Activated B cell treated with CpG ODN at 0.5 μM for 24 hours (primary cell): ENCODE measurements at places on chromosomes 5 and 9.

- H3K4me1 ChIP-seq = no peaks in the 10 kb centered on the region
- H3K36me3 ChIP-seq = no peaks in the 10 kb centered on the region
- H3K27me3 ChIP-seq = peaks cover 5% of the 10 kb centered on the region
- H3K27ac ChIP-seq = no peak overlapping the region
- no peak for DNase-seq
- H3K4me3 ChIP-seq = no peak overlapping the region
Observed at GRCh38 chr9:8172000-8172399, 372.4 kb upstream of the DMAC1 start.

- DNase-seq = no peak
- H3K4me3 ChIP-seq = no peak overlapping the region
Observed at GRCh38 chr5:34550247-34550646, 105.9 kb upstream of the RAI14 start.

GRCh38 chr5:6360323-6361072 is 17.8 kb downstream of the MED10 start:
- H3K36me3 ChIP-seq = peaks cover 21% of the 10 kb centered on the region
- peaks cover 15% of the 10 kb centered on the region for H3K4me1 ChIP-seq
- H3K27ac ChIP-seq = no peak overlapping the region
- H3K27me3 ChIP-seq = no peaks in the 10 kb centered on the region
- no peak overlapping the region for H3K4me3 ChIP-seq

- no peaks in the 10 kb centered on the region for H3K4me1 ChIP-seq
- H3K36me3 ChIP-seq = peaks cover 64% of the 10 kb centered on the region
- H3K27me3 ChIP-seq = no peaks in the 10 kb centered on the region
- no peak overlapping the region for H3K4me3 ChIP-seq
Observed at GRCh38 chr9:95954940-95955339, 79.4 kb downstream of the ERCC6L2 start.

GRCh38 chr5:163712011-163712410 is 206.6 kb downstream of the MAT2B start:
- no peaks in the 10 kb centered on the region for H3K4me1 ChIP-seq
- H3K27me3 ChIP-seq = peaks cover 3% of the 10 kb centered on the region
- no peak overlapping the region for H3K27ac ChIP-seq
- H3K4me3 ChIP-seq = no peak overlapping the region
- no peaks in the 10 kb centered on the region for H3K36me3 ChIP-seq

- no peak for DNase-seq
- H3K27me3 ChIP-seq = no peaks in the 10 kb centered on the region
- peak overlapping the region; percentile 89 for H3K27ac ChIP-seq
- peak overlapping the region; percentile 60 for H3K4me3 ChIP-seq
- peaks cover 93% of the 10 kb centered on the region for H3K4me1 ChIP-seq
- peaks cover 70% of the 10 kb centered on the region for H3K36me3 ChIP-seq
Observed at GRCh38 chr9:129988607-129989361, 54.2 kb downstream of the FNBP1 start.

DNA sequence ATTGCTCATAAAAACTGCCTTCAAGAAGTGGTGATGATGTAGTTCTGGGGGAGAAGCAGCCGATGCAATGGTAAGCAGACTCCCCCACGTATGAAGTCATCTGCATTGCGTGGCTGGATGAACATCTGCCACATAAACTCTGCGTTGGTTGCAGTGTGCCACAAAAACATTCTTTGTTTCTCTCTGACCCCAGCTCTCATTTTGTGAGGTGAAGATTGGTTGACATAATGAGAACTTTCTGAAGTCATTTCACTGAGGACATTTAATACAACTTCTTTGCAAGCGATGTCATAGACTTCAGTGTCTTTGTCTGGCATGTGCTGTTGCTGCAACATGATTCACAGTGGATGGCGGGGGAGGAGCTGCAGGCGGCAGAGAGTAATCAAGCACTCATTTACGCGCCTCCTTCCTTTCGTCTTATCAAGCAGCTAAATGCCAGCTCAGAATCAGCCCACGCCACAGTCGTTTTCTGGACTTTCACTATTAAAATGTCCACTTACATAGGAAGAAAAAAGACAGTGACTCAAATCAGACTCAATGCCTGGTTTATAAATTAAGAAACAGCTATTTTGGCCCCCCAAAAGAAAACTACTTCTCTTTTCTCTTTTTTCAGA is 91.5 kb upstream of the NFIL3 start:
- H3K4me1 ChIP-seq = peaks cover 5% of the 10 kb centered on the region
- H3K27ac ChIP-seq = no peak overlapping the region
- DNase-seq = no peak
- peaks cover 4% of the 10 kb centered on the region for H3K27me3 ChIP-seq
- peak overlapping the region; percentile 46 for H3K4me3 ChIP-seq

DNA sequence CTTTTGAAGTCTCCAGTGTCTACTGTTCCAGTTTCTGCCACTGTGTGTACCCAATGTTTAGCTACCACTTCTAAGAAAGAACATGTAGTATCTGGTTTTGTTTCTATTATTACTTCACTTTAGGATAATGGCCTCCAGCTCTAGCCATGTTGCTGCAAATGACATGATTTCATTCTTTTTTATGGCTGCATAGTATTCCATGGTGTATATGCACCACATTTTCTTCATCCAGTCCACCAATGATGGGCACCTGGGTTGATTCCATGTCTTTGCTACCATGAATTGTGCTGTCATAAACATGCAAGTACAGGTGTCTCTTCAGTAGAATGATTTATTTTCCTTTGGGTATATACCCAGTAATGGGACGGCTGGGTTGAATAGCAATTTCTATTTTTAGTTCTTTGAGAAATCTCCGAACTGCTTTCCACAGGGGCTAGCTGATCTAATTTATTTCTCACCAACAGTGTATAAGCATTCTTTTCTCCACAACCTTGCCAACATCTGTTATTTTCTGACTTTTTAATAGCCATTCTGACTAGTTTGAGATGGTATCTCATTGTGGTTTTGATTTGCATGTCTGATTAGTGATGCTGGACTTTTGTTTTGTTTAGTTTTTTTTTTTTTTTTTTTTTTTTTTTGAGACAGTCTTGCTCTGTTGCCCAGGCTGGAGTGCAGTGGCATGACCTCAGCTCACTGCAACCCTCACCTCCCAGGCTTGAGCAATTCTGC is 68.9 kb downstream of the WDR41 start:
- no peaks in the 10 kb centered on the region for H3K27me3 ChIP-seq
- peaks cover 20% of the 10 kb centered on the region for H3K36me3 ChIP-seq
- no peaks in the 10 kb centered on the region for H3K4me1 ChIP-seq
- DNase-seq = no peak

- H3K27me3 ChIP-seq = peaks cover 15% of the 10 kb centered on the region
- peak overlapping the region; percentile 20 for H3K4me3 ChIP-seq
- no peak overlapping the region for H3K27ac ChIP-seq
- no peak for DNase-seq
Observed at GRCh38 chr5:180670586-180671359, 21.4 kb upstream of the FLT4 start.

DNA sequence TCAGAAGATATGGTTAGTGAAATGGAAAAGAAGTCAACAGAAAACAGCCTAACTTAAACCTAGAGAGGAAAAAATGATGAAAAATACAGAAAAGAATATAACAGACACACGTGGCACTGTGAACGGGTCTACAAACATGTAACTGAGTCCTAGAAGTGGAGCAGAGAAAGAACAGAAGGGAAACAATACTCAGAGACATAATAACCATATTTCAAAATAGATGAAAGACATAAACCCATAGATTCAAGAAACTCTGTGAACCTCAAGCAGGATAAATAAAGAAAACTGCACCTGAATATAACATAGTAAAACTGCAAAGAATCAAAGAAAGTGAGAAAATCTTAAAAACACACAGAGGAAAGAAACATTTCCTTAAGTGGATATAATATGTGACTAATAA is 67.7 kb upstream of the GOLGA1 start:
- peaks cover 13% of the 10 kb centered on the region for H3K36me3 ChIP-seq
- no peak overlapping the region for H3K27ac ChIP-seq
- H3K4me3 ChIP-seq = no peak overlapping the region
- DNase-seq = no peak

GRCh38 chr5:14743601-14744295 is 79.2 kb downstream of the OTULIN start:
- no peak for DNase-seq
- H3K36me3 ChIP-seq = peaks cover 51% of the 10 kb centered on the region
- no peak overlapping the region for H3K27ac ChIP-seq
